Fibroblast of skin of scalp (primary cell): ENCODE measurements at places on chromosomes 4 and X.

GRCh38 chrX:49082271-49082871 is 2.7 kb upstream of the WDR45 start:
- no peak for DNase-seq

DNA sequence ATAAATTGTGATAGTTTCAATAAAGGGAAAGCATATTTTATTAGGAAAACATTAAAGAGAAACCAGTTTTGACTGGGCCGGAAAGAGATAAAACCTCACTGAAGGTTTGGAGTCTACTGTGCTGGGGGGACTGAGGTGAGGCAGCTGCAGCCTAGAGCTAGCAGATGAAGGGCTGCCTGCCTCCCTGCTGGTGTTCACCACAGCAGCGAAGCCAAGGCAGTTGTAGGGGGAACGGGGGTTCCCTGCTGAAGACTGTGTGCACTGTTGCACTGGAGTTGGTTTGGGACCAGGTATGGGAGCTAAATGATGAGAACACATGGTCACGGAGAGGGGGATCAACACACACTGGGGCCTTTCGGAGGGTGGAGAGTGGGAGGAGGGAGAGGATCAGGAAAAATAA is 546.5 kb upstream of the SMIM31 start:
- no peak for DNase-seq

DNA sequence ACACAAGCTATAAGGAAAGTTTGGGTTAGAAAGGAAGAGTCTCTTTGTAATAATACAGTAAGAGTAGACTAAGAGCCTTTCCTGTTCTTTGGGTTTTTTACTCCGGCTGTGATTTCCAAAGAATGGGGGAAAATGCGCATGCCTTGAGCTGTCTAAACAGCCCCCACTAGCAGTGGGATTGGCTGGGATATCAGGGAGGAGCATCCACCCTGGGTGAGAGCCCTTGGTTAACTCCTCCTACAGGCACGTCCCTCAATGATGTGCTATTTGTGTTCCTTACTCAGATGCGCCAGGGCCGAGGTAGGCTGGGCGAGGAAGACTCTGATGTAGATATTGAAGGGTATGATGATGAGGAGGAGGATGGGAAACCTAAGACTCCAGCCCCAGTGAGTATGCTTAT is 74.0 kb upstream of the OGT start:
- DNase-seq: no peak

- DNase-seq: no peak
Measured at GRCh38 chrX:16953606-16954211, 7.3 kb downstream of the REPS2 start.

GRCh38 chr4:1172228-1172851 is at the start of gene SPON2:
Gene SPON2, minus strand, starts transcription at chr4:1172583.
- DNase-seq: no peak

GRCh38 chr4:144970597-144970996 is 127.4 kb downstream of the ANAPC10 start:
- no peak for DNase-seq

- peak; percentile 49 for DNase-seq
Measured at GRCh38 chrX:102651242-102652011, at the start of gene GPRASP1. Gene GPRASP1, plus strand, starts transcription at chrX:102651483. Its CDS starts 2,431 bp downstream, at chrX:102653914.

GRCh38 chr4:41385481-41385880 is 128.8 kb downstream of the UCHL1 start:
- DNase-seq: no peak

DNA sequence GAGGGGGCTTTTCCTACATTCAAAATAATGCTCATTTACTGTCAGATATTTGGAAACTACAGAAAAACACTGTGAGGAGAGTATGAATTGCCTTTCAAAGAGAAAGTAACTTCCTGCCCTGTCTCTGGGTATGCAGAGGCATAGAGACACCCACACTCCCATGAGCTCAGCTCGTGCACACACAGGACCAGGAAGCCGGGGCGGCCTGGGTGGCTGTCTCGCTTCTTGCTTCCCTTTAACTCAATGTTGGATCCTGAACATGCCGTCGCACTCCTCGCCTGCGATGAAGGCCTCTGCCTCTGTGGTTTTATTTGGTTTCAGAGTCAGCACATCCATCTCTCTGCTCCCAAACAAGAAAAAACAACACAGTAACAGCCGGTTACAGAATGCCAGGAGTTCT is 40.1 kb upstream of the GPR78 start:
- DNase-seq: no peak

GRCh38 chr4:157075811-157076577 is at the start of gene GLRB:
Gene GLRB, plus strand, starts transcription at chr4:157076150. Its CDS starts 1,875 bp downstream, at chr4:157078025.
- peak; percentile 38 for DNase-seq

DNA sequence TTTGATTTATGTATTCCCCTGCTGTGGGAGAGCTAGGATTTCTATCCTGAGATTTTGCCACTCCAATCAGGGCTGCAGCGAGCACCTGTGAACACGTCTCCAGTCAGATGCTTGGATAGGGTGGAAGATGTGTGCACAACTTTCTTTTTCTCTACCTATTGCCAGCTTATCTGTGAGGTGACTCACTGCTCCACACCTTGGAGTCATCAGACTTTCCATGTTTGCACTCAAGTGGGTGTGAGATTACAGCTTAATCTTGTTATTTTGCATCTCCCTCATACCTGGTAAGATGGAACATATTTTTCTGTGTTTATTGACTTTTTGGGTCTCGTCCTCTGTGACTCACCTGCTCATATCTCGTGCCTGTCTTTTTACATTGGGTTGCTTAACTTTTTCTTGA is 32.2 kb downstream of the PSAPL1 start:
- no peak for DNase-seq

- DNase-seq: no peak
Measured at GRCh38 chr4:4293279-4293678, 3.2 kb downstream of the ZBTB49 start.

GRCh38 chrX:106378616-106379015 is 210.5 kb downstream of the PWWP3B start:
- no peak for DNase-seq

DNA sequence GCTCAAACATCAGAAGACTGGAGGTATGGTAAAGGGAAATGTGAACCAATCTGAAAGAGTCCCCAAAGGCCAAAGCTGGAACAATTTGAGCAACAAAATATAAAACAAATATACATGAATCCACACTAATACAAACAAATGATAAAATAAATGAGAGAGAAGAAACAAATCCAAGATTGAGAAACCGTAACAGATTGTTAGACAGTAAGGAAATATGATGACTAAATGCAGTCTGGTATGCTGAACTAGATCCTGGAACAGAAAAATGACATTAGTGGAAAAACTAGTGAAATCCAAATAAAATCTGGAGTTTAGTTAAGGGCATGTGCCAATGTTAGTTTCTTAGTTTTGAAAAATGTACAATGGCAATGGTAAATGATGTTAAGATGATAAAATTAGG is 15.9 kb downstream of the PPA2 start:
- DNase-seq: no peak

DNA sequence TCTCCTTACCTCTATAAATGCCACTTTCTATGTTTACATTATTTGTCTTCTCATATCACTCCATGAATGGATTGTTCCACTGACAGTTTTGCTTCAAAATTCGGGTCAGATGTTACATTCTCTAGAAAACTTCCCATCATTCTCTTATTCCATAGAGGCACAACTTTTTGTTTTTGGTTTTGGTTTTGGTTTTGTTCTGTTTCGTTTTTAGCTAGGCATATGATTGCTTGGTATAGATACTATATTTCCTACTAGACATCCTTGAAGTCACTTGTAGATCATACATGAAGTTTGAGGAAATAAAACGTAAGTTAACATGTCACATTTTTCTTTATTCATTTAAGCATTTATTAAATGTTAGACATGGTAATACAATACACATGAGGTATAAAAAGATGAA is 961.0 kb downstream of the PCDH18 start:
- DNase-seq: no peak

DNA sequence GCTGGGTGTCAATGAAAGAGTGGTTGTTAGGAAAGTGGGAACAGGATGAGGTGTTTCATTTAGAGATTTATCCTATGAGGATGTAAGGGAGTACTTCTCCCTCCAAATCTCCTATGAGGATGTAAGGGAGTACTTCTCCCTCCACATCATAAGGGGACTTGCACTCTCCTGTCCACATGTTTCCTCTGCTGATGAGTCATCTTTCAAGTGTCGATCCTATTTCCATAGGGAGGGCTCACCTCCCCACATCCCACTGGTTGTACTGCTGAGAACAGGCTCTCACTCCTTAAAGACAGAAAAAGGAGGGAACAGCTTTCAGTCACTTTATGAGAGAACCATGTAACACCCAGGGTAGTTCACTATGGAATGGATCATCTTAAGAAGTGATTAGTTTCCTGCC is 65.0 kb downstream of the INPP4B start:
- DNase-seq: peak; percentile 1

GRCh38 chrX:100681599-100681998 is 37.6 kb downstream of the SRPX2 start:
- DNase-seq: peak; percentile 53

GRCh38 chr4:99126376-99126775 is 17.7 kb downstream of the ADH4 start:
- DNase-seq: no peak

DNA sequence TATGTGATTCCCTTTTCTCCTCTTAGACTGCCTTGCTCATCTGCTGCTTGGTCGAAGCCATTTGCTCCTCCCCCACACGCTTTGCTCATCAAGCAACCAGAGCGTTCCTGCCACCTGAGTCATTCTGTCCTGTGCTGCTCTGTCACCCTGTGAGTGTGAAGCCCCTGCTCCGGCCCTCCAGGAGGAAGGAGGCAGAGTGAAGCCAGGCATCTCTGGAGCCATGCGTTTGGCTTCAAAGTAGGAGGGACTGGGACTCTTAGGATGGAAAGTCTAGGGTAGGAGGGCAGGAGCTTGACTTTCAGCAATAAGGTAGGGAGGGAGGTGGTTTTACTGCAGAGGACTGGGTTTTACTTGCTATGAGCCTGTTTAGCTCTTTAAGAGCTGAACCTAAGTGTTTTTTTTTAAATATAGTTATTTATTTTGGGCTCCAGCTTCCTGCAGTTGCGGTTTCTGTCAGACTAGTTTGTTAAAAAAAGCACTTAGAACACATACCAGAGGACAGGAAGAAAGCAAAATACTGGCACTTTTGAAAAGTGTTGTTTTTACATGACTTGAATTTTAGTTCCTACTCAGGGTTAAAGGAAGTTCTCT is 63.6 kb downstream of the SPINK2 start:
- DNase-seq: peak; percentile 95

GRCh38 chr4:18278244-18278643 is 256.7 kb upstream of the LCORL start:
- DNase-seq: no peak

GRCh38 chr4:2599304-2599654 is 62.8 kb downstream of the FAM193A start:
- no peak for DNase-seq

DNA sequence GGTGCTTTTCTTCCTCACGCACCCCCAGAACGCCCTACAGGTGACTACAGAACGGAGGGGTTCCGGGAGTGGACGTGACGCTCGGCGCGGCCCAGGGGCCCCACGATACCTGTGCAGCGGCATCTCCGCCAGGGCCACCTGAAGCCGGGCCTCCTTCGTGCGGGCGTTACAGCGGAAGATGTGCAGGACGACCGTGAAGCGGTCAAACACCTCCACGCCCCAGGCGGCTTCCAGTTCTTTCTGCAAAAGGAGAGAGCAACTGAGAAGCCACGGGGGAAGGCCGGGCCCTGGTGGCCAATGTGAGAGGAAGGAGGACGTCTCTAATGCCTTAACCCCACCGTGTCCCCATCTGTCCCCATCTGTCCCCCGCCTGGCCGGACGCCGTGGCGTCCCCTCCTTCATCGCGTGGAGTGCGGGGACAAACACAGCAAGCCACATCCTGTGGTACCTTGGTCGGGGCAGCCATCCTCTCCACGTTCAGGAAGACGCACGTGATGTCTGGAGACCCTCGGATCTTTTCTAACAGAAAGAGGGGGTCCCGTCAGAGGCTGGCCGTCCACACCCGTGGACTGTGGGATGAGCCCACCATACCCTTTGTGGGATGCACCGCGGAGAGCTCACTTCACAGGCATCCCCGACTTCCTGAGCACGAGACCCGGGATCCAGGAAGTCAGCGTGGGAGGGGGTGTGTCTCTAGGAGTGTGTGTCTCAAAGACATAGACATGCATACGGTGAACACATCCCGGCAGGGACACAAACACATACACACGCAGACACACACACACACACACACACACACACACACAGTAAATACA is 3.6 kb downstream of the GTPBP6 start:
- DNase-seq: no peak

DNA sequence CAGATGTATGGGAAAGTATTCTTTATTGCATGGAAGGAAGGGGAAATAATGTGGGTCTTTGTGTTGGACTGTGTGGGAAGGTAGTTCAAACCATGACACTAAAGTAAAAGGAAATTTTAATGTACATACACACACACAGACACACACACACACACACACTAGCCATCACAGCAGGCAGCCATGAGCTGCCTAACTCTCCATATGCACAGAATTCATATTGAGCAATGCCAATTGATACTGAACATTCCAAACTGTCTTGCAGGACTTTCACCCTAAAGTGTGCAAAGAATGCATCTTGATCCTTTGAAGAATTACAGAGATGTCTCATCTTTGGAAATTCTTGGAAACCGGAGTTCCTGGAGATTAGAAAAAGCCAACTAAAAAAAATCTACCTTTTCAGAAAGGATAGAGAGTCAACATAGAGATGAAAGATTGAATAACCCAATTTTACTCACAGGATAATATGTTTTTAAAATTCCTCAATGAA is 120.6 kb upstream of the MBNL3 start:
- peak; percentile 8 for DNase-seq

DNA sequence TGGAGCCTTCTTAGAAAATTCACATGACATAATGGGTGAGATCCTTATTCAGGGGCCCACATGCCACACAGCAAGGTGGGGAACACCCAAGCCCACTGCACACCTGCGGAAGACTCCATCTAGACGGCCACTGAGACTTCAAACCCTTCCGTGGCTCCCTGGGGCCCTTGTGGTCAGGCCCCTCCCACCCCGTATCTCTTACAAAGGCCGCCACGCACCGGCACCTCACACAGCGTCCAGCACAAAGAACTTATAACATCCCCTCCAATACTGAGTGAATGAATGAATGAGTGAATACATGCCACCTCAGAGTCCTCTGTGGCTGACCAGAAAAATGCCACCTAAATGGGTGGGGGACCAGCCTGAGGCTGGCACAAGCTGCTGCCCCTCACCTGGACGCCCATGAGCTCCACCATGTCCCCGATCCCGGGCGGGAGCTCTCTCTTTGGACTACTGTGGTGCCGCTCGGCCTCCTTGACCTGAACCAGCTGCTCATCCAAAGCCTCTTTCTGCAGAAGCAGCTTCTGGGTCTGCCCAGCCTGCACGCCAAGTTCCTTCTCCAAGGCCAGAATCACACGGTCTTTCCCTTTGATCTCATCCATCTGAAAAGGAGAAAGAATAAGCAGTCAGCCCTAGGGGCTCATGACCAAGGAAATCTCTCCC is 66.9 kb upstream of the C4orf50 start:
- DNase-seq: no peak
